ENCODE measurements at places on chromosomes 2 and 18.

- DNase-seq, result no peak
These were observed 142.2 kb downstream of the B3GNT2 start for GRCh38 chr2:62338111-62338510.

DNA sequence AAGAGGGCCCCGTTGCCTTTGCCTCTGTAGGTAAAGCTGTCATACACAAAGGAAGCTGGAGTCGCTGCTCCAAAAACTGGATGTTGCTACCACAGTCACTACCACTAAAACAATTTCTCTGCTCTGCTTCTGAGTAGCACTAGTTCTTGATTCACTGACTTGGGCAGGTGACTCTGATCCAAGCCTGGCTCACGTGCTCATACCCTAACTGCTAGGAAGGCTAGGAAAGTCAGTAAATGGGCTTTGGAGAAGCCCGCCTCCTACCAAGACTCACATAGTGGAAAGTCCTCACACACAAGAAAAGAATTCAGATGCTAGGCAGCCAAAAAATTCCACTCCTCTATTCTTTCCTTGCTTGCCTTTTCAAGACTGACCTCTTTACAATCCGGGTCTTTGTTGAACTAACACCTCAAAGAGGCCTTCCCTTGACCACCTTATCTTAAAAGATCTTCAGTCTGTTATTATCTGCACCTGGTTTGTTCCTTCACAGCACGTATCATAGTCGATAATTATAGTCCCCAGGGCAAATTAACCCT is 11.4 kb upstream of the DYNC1I2 start:
- DNase-seq, result no peak

GRCh38 chr2:96763511-96764252 is 3.0 kb downstream of the CNNM4 start:
- DNase-seq, result peak; percentile 77

- DNase-seq, result no peak
These were observed 40.2 kb downstream of the POLR1A start for GRCh38 chr2:86065512-86065911.

DNA sequence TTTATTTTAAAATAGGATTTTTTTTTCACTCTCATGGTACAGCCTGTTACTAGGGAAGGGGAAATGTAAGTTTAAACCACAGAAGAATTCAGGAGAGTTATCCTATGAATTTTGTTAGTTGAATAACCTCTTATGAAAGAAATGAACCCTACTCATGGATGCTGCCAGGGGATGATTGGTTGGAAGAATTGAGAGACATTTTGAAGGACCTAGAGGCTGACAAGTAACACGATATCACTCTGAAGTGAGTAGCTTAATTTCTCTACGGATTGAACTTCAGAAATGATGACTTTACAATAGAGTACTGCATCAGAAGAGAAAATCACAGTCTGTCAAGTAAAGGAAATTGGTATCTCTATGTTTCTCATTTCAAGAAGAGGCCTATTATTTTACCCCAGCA is 1346.2 kb downstream of the SUCLG1 start:
- DNase-seq, result no peak

GRCh38 chr2:17540093-17540812 is at the start of gene VSNL1:
Gene VSNL1 (plus strand): TSS chr2:17540696. CDS start chr2:17592075, 51,379 bp downstream.
- peak; percentile 60 for DNase-seq

- DNase-seq, result no peak
These were observed 28.2 kb downstream of the SERTAD2 start for GRCh38 chr2:64625299-64626145.

DNA sequence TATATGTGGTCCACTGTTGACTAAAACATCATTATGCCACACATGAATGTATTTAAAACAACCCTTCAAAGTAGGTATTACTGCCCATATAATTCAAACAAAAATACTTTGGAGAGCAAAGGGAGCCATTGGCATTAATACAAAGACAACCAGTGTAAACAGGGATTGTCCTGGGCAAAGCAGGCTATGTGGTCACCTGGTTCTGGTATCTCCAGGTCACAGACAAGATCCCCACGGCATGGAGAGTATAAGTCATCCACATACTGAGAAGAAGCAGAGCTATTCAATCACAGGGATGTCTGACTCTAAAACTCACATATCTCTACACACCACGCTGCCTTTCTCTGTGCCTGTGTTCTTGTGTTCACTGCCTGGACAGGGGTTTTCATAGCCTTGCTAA is 81.4 kb upstream of the BZW1 start:
- no peak for DNase-seq

Measured in HuH-7.5 (cell line).